ENCODE measurements at places on chromosomes 3 and 15.

GRCh38 chr15:58758141-58758540, 8.6 kb upstream of the ADAM10 start:
- no peak for DNase-seq

DNA sequence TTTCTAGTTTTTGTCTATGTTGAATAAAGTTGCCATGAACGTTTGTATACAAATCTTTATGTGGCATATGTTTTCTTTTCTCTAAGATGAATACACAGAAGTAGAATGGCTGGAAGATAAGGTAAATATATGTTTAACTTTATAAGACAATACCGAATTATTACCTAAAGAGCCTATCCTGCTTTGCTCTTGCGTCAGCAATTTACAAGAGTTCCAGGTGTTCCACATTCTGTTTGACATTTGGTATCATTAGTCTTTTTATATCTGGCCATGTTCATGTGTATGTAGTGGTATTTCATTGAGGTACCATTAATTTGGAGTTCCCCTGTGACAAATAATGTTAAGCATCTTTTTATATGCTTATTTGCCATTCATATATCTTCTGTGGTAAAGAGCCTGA, 74.1 kb upstream of the TRIM42 start:
- no peak for DNase-seq

- no peak for DNase-seq
Observed at GRCh38 chr3:71101626-71102025, 481.9 kb downstream of the FOXP1 start.

- DNase-seq = peak; percentile 63
Observed at GRCh38 chr3:111072031-111072921, 660 bp downstream of the NECTIN3 start.

Measured in Peyer's patch (tissue), 4 donors.